IPS-NIHi11 (cell line): ENCODE measurements at places on chromosomes 4 and X.

DNA sequence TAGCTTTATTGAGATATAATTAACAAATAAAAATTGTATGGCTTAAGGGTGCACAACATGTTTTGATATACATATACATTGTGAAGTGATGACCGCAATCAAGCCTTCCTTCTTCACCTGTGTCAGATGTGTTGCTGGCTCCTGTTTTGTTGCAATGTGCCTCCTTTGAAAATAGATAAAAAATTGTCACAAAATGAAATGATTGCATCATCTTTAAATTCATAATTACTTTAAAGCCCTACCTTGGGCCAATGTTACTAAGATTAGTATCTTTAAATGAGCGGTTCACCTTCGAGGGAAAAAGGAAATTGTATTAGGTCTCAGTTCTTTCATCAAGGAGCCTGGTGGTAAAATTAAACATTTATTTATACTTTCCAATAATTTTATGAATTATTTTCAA is 77.3 kb downstream of the GPRIN3 start:
- DNase-seq = no peak

DNA sequence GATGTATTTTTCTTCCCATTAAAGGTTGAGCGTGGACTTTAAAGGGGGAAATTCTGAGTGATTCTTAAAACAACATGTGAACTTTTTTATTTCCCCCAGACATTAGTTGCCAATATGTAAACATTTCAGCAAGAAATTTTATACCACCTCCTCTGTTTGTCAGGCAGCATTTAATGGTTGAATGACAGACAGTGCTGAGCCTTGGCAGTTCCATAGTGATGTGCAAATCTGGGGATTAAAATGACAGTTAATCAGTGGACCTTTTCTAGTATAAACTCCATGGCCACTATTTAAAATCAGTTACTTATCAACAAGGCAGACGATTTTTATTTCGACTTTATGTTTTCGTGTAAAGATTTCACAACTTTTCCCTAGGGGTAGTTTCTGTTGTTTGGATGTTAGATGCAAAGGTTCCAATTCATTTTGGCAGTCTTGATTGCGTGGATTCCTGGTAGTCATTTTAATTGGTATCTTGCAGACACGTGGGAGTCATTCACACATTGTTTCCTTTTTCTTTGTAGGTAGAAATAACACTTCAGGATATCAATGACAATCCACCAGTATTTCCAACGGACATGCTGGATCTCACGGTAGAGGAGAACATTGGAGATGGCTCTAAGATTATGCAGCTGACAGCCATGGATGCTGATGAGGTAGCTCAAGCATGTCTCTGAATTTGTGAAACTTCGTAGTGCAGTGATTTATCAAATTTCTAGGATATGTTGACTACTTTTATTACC is 83.7 kb downstream of the FAT4 start:
- DNase-seq = no peak

DNA sequence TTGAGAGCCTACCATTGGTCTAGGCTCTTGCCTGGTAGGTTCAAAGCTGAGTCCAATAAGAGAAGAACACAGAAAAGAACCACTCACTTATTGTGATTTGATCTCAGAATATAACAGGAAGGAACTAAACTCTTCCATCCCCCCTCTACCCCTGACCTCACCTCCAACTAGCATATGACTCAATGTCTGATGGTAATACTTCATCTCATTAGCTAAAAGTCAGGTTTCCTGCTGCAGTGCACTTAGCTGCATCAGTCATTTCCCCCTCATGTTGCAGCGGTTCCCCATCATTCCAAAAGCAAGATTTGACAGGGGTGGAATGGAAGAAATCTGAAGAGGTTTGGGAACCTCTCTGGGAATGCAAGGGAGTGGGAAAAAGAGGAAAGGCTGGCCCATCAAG is 289.5 kb downstream of the SMARCA1 start:
- DNase-seq = no peak

DNA sequence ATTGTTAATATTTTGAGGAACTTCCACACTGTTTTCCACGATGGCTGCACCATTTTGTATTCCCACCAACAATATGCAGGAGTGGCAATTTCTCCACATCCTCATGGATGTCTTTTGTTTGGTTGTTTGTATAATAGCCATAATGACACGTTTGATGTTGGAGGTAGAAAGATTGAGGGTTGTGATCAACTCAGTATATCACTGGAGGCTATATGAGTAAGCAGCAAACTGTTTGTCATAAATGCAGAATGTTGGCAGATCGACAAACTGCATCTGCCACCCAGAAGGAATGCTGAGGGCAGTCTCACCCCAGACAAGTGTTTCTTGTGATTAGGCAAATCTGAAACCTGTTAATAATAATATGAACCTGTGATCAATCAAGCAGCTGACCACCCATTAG is 243.9 kb upstream of the WDFY3 start:
- DNase-seq = no peak

DNA sequence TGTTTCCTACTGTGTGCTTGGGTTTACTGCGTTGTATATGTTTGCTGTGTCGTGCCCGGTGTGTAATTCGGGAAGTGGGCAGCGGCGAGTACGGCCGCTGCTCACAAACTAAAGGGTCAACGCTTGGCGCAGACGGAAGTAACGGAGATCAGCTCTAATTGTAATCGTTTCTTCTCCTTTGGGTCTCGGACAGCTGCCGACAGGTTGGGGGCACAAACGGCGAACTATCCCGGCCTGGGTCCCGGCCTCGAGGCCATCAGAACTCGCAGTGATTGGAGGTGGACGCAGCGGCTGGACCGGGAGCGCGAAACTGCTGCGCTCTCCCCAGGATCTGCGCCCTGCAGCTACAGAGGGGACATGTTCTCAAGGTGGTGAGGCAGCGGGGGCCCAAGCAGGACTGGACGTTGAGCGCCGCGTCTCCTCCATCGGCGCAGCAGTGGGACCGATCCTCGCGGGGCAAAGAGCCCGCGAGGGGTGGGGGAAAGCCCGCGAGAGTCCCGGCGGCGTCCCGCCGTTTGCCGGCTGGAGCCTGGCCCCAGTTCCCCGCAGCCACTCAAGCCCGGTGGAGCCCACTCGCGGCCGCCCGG is 516 bp upstream of the ZIC3 start:
- no peak for DNase-seq

DNA sequence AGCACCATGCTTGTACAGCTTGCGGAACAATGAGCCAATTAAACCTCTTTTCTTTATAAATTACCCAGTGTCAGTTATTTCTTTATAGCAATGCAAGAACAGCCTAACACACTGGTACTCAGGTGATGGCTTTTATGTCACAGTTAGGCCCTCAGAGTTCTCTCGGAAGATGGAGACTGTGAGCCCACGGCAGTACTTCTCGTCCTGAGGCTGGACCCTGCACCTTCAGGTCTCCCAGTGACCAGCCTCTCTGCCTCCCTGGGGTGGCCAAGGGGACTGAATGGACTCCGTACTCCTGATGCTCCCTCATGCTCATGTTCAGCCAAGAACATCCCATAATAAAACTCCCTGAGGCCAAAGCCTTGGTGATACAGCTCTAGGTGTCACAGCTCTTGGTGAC is 25.0 kb upstream of the PDLIM3 start:
- DNase-seq = no peak

- DNase-seq = no peak
These were observed 261.6 kb upstream of the STS start for GRCh38 chrX:6885909-6886308.

- no peak for DNase-seq
These were observed 51.0 kb downstream of the CYTL1 start for GRCh38 chr4:4968161-4968725.

DNA sequence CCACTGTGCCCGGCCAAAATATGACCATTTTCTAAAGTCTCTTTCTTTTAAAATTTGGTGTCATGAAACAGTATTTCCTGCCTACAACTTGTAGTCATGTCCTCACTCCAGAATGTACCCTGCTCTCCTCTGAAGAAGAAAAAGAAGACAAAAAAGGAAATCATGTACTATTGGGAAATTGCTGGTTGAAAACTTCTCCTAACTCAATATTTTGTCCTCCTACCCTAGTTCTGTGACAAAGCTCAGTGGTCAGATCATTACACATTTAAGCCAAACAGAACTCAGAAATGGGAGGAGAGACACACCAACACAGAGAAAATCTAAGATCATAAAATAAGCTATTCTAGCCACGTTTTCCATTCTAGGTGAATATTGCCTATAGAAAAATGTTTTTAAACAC is 127.7 kb downstream of the IRF2 start:
- DNase-seq = no peak

DNA sequence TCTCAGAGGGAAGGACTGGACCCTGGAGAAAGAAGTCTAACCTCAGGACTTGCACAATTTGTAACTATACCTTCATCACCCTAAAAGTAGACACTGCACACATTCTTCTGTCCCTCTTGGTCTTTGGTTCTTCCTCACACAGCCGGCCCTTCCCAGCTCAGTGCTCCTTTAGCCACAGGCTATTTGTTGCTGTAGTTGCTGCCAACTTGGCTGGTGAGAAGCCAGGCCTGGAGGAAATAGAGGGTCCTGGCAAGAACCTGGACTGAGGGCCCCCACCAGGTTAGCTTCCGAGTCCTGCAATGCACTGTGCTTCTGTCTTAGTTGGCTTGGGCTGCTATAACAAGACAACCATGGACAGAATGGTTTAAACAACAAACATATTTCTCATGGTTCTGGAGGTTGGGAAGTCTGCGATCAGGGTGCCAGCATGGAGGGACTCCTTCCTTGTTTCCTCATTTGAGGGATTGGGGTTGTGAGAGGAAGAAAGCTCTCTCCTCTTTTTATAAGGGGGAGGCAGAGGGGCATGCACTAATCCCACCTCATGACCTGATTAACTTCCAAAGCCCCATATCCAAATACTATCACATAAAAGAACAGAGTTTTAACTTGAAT is 4.4 kb upstream of the FGF5 start:
- no peak for DNase-seq

GRCh38 chrX:96453139-96453538 is 231.5 kb upstream of the DIAPH2 start:
- no peak for DNase-seq

DNA sequence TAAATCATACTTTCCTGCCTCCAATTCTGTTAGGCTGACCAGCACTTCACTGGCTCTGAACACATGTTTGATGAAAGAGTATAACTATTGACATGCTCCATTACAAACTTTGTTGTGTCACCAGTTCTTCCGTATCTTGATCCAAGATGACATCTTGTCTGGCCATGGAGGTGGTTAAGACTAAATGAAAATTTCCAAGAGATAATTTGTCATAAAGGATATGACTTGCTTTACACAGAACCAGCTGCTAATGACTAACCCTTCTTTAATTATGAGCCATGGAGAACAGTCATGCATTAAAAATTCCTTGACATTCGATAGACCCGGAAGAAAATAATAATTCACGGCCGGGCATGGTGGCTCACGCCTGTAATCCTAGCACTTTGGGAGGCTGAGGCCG is 17.7 kb upstream of the N4BP2 start:
- no peak for DNase-seq

DNA sequence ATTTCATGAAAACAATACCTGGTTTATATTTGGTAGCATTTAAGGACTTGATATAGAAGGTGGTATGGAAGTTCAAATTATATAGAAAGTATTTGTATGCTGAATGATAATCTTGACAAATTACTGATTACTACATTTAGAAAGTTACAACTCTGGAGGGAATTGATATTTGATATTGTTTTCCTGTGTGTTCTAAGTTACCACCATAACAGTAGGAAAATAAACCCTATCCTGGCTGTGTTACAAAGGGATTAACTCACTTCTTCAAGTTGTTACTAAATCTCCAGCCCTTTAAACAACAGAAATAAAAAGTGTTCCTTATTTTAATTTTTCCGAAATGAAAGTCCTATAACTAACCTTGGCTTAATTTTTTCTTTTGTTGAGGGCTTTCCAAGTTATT is 36.6 kb downstream of the FHL1 start:
- DNase-seq = no peak

- no peak for DNase-seq
These were observed 166.7 kb downstream of the RPA4 start for GRCh38 chrX:97050392-97050791.

DNA sequence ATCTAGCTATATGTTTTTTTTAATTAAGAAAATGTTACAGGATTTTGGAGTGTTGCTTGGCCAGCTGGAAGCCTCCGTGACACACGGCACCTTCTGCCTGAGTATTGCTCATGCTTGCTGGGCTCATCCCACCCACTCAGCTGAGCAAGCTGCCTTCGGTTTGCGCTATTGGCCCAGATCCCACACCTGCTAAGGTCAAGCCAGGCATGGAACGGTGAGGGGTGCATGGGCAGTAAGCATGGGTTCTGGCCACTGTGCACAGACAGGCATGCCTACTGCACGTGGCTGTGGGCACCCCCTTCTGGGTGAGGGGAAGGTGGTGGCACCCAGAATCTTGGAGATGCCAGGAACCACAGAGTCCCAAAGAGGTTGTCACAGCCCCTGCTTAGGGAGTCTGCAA is 1178.4 kb upstream of the PCDH7 start:
- no peak for DNase-seq

- DNase-seq = no peak
These were observed 87.0 kb upstream of the RAPGEF2 start for GRCh38 chr4:159015841-159016240.

DNA sequence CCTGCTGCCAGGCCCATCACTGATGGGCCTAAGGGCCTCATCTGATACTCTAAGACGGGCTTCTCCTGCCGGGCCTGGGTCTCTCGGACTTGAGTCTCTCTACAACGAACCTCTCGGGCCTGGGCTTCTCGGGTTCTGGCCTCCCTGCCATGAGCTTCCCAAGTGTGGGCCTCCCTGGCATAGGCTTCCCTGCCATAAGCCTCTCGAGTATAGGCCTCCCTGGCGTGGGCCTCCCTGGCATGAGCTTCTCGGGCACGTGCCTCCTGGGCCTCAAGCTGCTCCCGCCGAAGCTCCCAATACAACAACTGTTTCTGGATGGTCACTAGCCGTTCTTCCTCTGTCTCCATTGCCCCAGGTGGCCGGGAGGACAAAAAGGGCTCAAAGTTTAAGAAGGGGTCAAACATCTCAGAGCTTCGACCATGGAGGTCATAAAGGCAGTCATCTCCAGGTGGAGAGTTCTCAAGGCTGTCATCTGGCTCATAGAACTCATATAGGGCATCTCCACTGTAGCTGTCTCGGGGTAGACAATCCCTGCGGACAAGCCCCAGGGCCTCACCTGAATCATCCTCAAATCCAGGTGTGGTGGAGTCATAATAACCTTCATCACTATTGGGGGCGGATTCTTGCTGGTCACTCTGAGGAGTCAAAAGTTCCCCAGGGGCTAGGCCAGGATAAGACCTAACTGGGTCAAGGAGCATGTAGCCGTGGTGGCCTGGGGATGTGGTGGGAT is 14.1 kb downstream of the AMER1 start:
- no peak for DNase-seq

GRCh38 chrX:96440941-96441340 is 243.7 kb upstream of the DIAPH2 start:
- no peak for DNase-seq
